ENCODE measurements at places on chromosomes 16 and 17. TPM values are rescaled to one million over a fixed set of nuclear protein-coding genes. Genes with fewer than 3 reads are reported as not detected.
A peak's percentile ranks its signal among the peaks of the same experiment; 100 is the strongest.

- no peak for DNase-seq
Measured at GRCh38 chr17:62098623-62099231, 33.6 kb upstream of the MED13 start.

GRCh38 chr16:85259832-85260167, 147.5 kb upstream of the CIBAR2 start:
- DNase-seq = no peak

- DNase-seq = peak; percentile 40
Measured at GRCh38 chr16:52497067-52497816, 49.7 kb downstream of the TOX3 start.

Gene PRSS8
- not detected for total RNA-seq

GRCh38 chr16:27822996-27823395, 240.5 kb downstream of the GSG1L start:
- DNase-seq = no peak

GRCh38 chr16:23694644-23695373, 16.1 kb downstream of the PLK1 start:
- peak; percentile 68 for DNase-seq

GRCh38 chr16:46882304-46882939, 1.7 kb upstream of the GPT2 start:
- DNase-seq = no peak

Gene NETO2
- 10.0 TPM for total RNA-seq

DNA sequence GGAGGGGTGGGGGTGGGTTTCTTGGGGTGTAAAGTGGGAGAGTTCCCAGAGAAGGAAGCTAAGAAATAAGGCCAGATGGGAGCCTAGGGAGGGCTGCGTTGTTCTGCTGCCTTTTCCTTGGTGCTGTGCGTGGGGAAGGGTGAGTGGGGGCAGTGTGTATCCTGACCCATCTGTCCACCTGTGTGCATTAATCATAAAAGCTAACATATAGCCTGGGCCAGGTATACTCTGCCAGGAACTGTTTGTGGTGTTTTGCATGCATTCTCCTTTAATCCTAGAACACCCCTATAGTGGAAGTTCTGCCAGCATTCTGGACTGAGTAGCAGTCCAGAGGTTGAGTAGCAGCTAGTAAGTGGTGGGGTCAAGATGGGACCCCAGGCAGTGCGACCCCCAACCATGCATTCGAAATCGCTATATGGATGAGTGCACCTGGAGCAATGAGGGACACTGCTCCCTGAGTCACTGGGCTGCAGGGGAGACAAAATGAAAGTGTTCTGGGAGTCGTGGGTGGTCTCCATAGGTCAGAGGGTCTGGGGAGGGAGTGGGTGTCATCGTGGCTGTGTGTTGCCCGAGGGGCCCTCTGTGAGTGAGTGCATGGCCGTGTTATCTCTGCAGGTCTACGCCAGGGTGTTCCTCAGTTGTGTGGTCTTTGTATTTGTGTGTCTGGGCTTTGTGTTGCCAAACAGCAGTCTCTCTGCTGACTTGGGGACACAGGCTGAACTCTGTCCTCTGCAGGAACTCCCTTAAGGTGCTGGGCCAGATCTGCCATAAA, 1.3 kb downstream of the ERBB2 start:
- DNase-seq = no peak

Gene TEX19
- not detected for total RNA-seq

- DNase-seq = no peak
Measured at GRCh38 chr16:87415441-87415840, 23.3 kb downstream of the MAP1LC3B start.

DNA sequence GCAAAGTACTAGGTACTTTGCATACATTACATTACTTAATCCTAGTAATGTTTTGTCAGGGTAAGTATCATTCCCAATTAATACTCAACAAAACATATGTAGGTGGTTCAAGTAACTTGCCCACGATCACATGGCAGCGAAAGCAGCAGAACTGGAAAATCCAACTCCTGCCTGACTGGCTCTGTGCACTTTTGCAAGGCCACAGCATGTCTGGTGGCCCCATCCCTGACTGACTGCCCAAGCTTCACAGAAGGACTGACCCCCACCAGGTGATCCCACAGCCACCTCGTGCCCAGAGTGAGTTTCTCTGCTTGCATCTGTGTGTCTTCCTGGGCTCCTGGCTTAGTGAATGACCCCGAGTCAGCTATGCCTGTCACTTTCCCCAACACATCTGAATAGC, 11.4 kb downstream of the CNP start:
- DNase-seq = no peak

DNA sequence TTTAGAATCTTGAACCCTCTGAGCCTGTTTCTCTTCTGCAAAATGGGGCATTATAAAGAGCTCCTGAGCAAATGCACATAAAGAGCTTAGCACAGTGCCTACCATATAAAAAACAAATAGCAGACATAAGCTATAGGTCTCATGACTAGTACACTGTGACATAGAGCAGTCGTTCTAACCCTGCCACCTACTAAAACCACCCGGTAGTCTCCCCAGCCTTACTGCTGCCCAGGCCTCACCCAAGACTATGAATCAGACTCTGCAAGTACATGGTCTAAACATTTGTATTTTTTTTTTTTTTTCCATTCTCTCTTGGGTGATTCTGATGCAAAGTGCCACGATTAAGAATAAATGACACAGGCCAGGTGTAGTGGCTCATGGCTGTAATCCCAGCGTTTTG, 33.9 kb downstream of the STX8 start:
- DNase-seq = no peak

DNA sequence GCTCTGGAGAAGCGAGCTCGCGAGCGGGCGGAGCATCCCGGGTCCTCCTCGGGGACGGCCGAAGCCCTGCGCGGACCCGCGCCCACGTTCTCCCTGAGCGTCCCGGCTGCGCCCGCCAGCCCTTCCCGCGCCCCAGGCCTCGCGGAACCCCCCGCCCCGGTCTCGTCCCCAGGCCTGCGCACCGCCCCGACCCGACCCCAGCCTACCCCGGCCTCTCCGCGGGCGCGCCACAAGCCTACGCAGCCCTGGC, 159 bp downstream of the USP36 start:
- no peak for DNase-seq

DNA sequence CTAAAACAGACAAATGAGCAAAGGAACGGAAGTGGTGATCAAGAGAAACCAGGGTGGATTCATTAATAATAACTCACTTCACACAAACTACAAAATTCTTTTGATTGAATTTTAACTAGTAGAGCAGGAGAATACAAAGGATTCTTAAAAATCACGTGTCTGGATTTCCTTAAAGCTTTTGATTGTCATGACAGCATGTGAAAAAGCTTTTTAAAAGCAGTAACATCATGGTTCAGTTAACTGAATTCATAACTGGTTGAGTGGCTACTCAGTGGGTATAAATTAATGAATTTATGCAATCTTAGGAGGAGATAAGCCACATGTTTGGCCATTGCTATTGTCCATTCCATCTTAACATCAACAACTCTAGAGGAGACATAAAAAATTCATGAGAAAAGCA, 333.2 kb downstream of the SLC39A11 start:
- no peak for DNase-seq

Gene PIK3R5
- not detected for total RNA-seq
